ENCODE measurements at places on chromosomes 7 and 10.
A peak's percentile ranks its signal among the peaks of the same experiment; 100 is the strongest.

DNA sequence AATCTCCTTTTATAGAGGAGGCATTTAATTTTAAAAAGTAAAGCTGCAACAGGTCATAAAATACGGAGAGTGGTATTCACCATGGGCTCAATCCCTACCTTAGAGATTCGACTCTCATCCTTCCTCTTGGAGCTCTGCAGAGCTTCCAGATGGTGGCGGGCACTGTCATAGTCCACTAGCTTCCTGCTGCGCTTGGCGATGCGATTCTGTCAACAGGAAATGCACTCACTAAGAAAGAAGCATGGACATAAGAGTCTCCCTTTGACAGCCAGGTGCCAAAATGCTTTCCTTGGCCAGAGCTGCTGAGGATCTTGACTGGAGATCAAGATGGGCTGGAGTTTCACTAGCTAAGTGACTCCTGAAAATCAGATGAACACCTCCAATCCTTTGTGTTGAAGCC is 154.4 kb downstream of the AMPH start:
- no peak for DNase-seq

GRCh38 chr7:112293416-112293815 is 86.9 kb downstream of the ZNF277 start:
- DNase-seq: no peak

DNA sequence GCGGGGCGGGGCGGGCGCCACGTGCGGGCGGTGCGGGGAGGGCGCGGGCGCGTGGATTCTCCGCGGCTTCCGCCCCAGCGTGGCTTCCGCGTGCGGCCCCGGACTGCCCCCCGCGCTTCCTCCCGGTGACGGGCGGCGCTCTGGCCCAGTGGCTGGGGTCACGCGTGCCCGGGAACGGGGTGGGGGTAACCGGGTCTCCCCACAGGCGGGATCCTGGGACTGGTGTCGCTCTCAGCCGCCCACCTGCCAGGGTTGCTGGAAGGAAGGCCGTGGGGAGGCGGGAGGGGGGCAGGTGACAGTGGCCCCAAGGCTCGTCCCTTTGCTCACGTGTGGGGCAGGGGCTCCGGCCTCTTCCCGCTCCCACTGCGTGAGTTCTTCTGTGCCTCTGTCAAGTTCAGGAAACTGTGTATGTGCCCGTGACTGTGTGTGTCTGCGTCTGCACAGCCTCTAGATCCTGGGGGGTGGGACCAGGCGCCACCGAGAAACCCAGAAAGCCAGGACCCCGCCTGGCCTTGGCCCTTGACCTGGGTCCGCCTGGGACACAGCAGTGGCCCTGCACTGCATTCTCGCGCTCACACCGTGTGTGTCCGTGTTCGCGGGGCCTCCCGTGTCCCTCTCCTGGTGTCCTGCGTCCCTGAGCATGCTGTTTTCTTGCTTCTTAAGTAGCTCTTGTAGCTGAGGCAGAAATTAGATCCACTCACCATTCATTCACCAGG is 919 bp downstream of the MAFK start:
- DNase-seq: peak; percentile 31

- DNase-seq: peak; percentile 85
These were observed at the start of gene NFKB2 for GRCh38 chr10:102395400-102396316. Gene NFKB2 (plus strand): TSS chr10:102395705. CDS start chr10:102395960, 255 bp downstream.

DNA sequence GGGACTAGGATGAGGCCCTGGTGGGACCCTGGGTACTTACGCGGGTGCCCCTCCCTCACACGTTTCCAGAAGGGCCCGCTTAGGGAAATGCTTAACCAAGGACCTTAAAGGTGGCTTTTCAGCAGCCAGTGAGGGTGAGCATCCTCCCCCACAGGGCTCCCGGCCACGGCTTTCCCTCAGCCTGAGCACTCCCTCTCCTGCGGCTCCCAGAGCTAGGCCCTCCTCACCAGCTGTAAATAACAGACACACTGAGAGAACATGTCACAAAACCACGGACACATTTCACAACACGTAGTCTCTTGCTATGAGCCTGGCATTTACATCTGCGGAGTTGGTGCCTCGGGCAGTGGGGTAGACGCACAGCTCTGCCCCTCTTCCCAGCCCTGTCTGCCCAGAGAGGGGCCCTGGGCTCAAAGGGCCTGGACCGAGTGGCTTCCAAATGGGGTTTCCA is 25.2 kb downstream of the GRID1 start:
- no peak for DNase-seq

DNA sequence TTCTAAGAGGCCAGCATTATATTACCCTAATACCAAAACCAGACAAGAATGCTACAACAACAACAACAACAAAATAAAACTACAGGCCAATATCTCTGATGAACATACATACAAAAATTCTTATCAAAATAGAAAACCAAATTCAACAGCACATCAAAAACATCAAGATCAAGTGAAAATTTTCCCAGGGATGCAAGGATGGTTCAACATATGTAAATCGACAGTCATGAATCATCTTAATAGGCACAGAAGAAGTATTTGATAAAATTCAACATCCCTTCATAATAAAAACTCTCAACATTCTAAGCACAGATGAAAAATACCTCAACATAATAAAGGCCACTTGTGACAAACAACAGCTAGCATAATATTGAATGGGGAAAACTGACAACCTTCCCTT is 75.3 kb downstream of the JMJD1C start:
- DNase-seq: no peak

DNA sequence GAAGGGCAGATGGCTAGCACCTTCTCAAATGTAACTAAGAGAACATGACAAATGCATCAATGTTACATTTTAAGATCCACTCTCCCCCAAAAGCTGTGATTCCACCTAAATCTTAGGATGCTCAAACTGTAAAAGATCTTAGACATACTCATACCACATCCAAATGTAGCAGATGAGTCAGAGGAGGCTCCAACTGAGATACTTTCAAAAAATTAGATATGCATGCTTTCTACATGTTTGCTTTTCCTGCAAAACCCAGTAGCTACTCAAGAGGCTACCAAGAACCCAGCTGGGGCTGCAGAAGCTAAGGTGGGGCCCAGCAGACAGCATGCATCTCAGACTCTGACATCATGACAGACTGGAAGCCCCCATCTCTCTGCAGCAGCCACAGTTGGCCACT is 31.4 kb upstream of the FRMD4A start:
- DNase-seq: peak; percentile 56
